ENCODE measurements at places on chromosomes 12 and 14. TPM values are rescaled to one million over a fixed set of nuclear protein-coding genes. Genes with fewer than 3 reads are reported as not detected.

KCNA1 gene
- total RNA-seq: not detected

EML1 gene
- total RNA-seq: 49.6 TPM

CCDC175 gene
- total RNA-seq: not detected

RNF212B gene
- total RNA-seq: not detected

RNASE1 gene
- 373 TPM for total RNA-seq

Measured in Right ventricle myocardium inferior (tissue), 1 donor.